Cerebellum (tissue), 4 donors: ENCODE measurements at places on chromosomes 4 and X. TPM values are rescaled to one million over a fixed set of nuclear protein-coding genes. Genes with fewer than 3 reads are reported as not detected.

- no peak for DNase-seq
These were observed 52.5 kb downstream of the HMGB2 start for GRCh38 chr4:173281406-173282255.

- DNase-seq = no peak
These were observed 55.4 kb upstream of the GPR78 start for GRCh38 chr4:8524595-8525382.

DNA sequence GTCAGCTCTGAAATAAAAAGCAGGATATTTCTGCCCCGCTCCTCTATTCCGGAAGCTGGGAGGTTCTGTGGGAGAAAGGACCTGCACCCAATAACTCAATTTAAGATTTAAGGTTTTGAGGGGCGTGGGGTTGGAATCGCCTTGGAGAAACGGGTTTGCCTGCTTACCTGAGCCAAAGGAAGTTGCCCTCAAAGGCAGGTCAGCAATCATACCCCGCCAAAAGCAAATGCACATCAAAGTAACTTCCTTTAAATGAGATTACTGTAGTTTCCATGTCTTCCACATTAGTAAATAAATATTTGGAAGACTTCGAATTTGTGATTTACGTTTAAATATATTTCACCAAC, 978 bp upstream of the HS3ST1 start:
- no peak for DNase-seq

- DNase-seq = no peak
These were observed 323.2 kb downstream of the RAB28 start for GRCh38 chr4:13160920-13161319.

DNA sequence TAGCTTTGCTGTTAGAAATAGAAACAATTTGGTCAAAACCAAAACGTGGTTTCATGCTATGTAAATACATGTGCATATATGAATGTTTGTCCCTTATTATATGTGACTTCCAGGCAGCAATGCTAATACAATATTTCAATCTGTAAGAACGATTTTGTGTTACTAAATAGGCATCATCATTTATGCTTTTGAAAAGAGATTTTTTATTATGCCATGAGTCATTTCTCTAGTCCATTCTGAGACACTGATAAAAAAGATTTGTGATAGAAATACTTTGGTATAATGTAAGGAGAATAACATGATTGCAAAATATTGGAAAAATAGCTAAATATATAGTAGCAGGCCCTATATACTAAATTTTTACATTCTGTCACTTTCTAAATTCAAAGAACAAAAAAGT, 28.9 kb downstream of the SYNPO2 start:
- no peak for DNase-seq

DNA sequence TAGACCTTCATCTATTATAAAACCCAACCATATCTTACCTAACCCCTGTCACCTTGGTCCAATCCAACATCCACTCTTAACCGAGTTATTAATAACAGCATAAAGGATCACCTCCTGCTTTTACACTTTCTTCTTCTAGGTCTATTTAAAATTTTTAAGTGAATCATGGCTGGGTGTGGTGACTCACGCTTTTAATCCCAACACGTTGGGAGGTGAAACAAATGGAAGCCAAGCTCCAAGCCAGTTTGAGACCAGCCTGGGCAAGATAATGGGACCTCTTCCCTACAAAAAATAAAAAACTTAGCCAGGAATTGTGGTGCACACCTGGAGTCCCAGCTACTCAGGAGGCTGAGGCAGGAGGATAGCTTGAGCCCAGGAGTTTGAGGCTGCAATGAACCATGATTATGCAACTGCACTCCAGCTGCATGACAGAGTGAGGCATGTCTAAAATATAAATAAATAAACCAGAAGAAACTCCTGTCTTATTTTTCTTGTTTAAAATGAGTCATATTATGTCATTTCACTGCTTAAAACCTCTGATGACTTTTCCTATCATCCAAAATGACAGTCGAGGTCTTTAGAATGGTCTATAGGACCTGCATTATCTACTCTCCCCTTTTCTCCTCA, 188.4 kb downstream of the GASK1B start:
- no peak for DNase-seq

GRCh38 chr4:73607375-73608033, 12.7 kb downstream of the RASSF6 start:
- DNase-seq = no peak

GRCh38 chr4:87657525-87657924, 7.4 kb downstream of the DMP1 start:
- no peak for DNase-seq

Gene CFI
- total RNA-seq = 5.7 TPM

Gene TMSB15C
- total RNA-seq = 38.4 TPM

Gene CLDN34
- total RNA-seq = 0.45 TPM

Gene HS6ST2
- 14.4 TPM for total RNA-seq
